ENCODE measurements at places on chromosomes 13 and 19. TPM values are rescaled to one million over a fixed set of nuclear protein-coding genes. Genes with fewer than 3 reads are reported as not detected.

PSPN gene
- 6.0 TPM for total RNA-seq

ZNF112 gene
- 4.4 TPM for total RNA-seq

TEKTIP1 gene
- total RNA-seq, result 1.5 TPM

RFPL4A gene
- total RNA-seq, result not detected

ZNF575 gene
- total RNA-seq, result 6.4 TPM

CEACAM4 gene
- not detected for total RNA-seq

EXOSC5 gene
- 11.5 TPM for total RNA-seq

GRCh38 chr13:30398601-30399072 is 23.7 kb upstream of the UBE2L5 start:
- peak; percentile 59 for DNase-seq

DNA sequence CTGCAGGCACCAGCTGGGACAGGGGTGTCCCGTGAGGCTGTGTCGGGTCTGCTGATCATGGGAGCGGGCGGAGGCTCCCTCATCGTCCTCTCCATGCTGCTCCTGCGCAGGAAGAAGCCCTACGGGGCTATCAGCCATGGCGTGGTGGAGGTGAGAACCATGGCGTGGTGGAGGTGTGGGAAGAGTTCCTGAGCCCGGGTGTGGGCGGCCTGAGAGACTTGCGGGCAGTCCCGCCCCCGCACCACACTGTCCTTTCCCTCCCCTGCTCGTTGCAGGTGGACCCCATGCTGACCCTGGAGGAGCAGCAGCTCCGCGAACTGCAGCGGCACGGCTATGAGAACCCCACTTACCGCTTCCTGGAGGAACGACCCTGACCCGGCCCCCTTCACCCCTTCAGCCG is 10.7 kb downstream of the APLP1 start:
- DNase-seq, result no peak

- DNase-seq, result no peak
Measured at GRCh38 chr19:34269489-34269888, 15.1 kb downstream of the GARRE1 start.

DNA sequence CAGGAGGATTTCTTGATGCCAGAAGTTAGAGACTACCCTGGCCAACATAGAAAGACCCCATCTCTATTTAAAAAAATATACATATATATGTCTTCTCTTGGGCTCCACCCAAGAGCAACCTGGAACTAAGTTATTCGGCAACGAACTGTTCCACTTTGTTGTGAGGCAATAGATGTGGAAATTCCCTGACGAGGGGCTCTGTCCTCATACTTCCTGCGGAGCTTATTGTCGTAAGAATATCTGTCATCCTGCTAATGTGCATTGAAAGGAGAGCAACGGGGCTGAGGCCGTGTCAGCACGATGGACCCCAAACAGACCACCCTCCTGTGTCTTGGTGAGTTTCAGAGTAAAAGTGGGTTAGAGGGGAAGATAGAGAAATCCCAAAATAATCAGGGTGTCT is at the start of gene FCAR:
Gene FCAR (plus strand): TSS at position 246 of the 400 bp plus-strand sequence. CDS start 55 bp downstream, at position 301.
- DNase-seq, result no peak

DNA sequence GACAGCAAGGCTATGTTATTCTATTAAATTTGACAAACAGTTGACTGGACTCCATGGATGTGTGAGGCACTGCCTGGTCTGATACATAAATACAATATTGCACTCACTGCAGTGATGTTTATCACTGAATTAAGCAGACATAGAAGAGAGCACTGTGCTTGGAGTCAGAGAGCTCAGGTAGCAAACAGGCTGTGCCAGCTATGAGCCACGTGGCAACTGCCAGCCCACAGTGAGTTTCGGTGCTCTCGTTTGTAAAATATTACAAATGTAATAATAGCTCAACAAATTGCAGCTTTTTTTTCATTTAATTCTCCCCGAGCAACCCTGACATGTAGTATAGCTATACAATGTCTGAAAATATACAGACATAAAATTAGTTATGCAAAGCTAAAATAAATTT is 237.3 kb downstream of the NALCN start:
- no peak for DNase-seq

GRCh38 chr13:109790086-109790485 is 3.7 kb upstream of the IRS2 start:
- no peak for DNase-seq

DNA sequence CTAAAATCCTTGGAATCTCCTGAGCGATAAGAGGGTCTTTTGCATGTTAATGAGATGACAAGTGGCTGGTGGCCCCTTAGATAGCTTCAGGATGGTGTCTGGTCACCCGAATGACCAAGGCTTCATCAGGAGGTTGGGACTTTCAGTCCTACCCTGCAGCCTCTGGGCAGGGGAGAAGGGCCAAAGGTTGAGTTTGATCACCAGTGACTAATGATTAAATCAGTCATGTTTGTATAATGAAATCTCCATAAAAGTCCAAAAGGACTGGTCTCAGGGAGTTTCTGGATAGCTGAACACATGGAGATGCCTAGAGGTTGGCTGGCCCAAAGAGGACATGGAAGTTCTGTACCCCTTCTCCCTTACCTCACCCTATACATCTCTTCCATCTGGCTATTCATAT is 316.2 kb downstream of the MTUS2 start:
- no peak for DNase-seq

- DNase-seq, result no peak
Measured at GRCh38 chr13:59247171-59247570, 916.6 kb downstream of the DIAPH3 start.

GRCh38 chr13:40043764-40044163 is 388.3 kb downstream of the COG6 start:
- DNase-seq, result no peak

DNA sequence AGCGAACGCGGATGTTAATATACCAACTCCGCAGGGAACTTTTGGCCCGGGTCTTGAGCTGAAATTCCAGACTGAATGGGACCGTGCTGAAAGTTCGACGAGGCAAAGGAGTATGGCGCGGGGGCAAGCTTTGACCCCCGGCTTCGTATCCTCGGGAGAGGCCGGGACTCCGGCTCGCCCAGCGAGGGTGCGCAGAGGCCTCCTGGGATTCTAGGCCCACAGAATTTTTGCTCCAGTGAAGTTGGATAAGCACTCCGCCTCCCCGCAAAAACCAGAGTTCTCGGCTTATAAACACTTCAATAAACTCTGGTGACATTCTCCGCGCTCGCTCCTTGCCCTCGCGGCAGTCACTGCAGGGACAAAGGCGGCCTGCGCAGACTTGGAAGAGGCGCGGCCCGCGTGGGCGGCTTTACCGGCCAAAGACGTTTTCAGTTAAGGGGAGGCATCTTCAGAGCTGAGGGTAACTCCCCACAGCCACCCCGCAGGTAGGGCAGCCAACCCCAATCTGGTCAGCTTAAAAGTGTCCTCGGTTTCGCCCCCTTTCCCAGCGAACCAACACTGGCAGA is 112.6 kb downstream of the KCNRG start:
- peak; percentile 25 for DNase-seq

Data from colonic mucosa (tissue), 4 donors.